ENCODE measurements at places on chromosomes 1 and 21. TPM values are rescaled to one million over a fixed set of nuclear protein-coding genes. Genes with fewer than 3 reads are reported as not detected.

GRCh38 chr21:31788581-31788980 is 56.7 kb upstream of the SCAF4 start:
- no peaks in the 10 kb centered on the region for H3K4me1 ChIP-seq
- no peak overlapping the region for H3K27ac ChIP-seq
- no peak for DNase-seq
- no peaks in the 10 kb centered on the region for H3K27me3 ChIP-seq
- H3K36me3 ChIP-seq = no peaks in the 10 kb centered on the region

Gene TIE1
- 12.2 TPM for total RNA-seq

Gene TRPM2
- total RNA-seq = 2.1 TPM

DNA sequence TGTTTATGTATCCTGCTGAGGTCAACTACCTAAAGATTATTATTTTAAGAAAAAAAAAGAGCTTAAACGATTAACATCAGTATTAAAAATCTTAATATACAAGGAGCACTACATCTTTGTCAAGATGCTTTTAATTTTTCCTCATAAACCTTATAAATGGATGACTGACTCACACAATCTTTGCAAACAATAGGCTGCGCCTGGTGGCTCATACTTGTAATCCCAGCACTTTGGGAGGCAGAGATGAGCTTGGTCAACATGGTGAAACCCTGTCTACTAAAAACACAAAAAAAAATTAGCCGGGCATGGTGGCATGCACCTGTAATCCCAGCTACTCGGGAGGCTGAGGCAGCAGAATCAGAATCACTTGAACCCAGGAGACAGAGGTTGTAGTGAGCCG is 1.7 kb downstream of the KHDC4 start:
- no peak overlapping the region for H3K27ac ChIP-seq
- H3K4me1 ChIP-seq = peaks cover 42% of the 10 kb centered on the region
- DNase-seq = no peak
- peaks cover 15% of the 10 kb centered on the region for H3K36me3 ChIP-seq

GRCh38 chr1:226650236-226650841 is 88.7 kb downstream of the ITPKB start:
- H3K4me3 ChIP-seq = no peak overlapping the region
- H3K27ac ChIP-seq = no peak overlapping the region
- H3K4me1 ChIP-seq = peaks cover 10% of the 10 kb centered on the region
- DNase-seq = no peak
- peaks cover 4% of the 10 kb centered on the region for H3K36me3 ChIP-seq

Gene SLC30A10
- not detected for total RNA-seq

- no peaks in the 10 kb centered on the region for H3K27me3 ChIP-seq
- peak overlapping the region; percentile 68 for H3K27ac ChIP-seq
- no peak overlapping the region for H3K4me3 ChIP-seq
- DNase-seq = no peak
Observed at GRCh38 chr1:83508485-83509151, 490.3 kb downstream of the TTLL7 start.
